ENCODE measurements at places on chromosomes 3 and 15.

GRCh38 chr3:168248383-168249204, 152.9 kb upstream of the GOLIM4 start:
- DNase-seq, result no peak

- no peak for DNase-seq
These were observed 318.1 kb downstream of the THSD4 start for GRCh38 chr15:71433402-71433801.

GRCh38 chr3:151015767-151016477, 43.4 kb upstream of the CLRN1 start:
- no peak for DNase-seq

DNA sequence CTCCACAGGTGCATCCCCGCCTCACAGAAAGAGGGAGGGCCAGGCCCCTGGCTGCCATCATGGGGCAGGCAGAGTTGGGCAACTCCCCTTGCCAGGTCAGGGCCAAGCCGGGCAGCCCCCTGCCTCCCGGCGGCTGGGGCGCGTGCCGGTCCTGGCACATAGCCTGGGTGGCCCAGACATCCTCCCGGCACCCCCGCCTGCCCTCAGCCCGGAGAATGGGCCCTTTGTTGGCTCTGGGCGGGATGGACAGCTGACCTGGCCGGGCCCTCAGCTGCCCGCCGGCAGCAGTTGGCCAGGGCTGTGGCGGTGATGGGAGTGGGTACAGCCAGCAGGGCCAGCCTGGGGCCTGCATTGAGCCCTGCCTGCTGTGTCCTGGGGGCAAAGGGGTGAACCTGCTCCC, 16.5 kb downstream of the PLXNA1 start:
- DNase-seq, result no peak

DNA sequence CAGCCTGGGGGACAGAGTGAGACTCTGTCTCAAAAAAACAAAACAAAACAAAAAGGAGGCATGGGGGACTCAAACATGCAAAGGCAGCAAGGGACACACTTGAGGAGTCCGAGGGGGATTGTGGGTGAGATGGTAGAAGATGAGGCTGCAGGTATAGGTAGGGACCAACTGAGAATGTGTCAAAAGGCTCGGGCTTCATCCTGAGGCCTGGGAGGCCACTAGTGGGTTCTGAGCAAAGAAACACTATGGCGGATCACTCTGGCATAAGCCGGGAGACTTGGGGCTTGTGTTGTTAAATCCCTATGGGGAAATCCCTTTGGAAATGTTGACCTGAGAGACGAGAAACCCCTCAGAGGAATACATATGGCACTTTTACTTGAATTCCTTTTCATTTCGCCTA, 21.2 kb downstream of the ZNF710 start:
- peak; percentile 25 for DNase-seq

- no peak for DNase-seq
These were observed 511.1 kb upstream of the UBE2E2 start for GRCh38 chr3:22691856-22692628.

All from Peyer's patch (tissue), 4 donors.